ENCODE measurements at places on chromosomes 1 and 21. TPM values are rescaled to one million over a fixed set of nuclear protein-coding genes. Genes with fewer than 3 reads are reported as not detected.

Gene LEFTY1
- not detected for total RNA-seq

Gene TMEM269
- total RNA-seq, result under 0.01 TPM

Gene OR2G6
- total RNA-seq, result not detected

Gene PAQR6
- total RNA-seq, result 1.3 TPM

Gene EDN2
- 13.3 TPM for total RNA-seq

Gene AADACL3
- total RNA-seq, result not detected

Gene GJA9
- total RNA-seq, result 0.26 TPM

Gene CHML
- total RNA-seq, result 12.9 TPM

Gene CHRM3
- total RNA-seq, result 1.0 TPM

Gene DNMT3L
- total RNA-seq, result not detected

Gene MPC2
- total RNA-seq, result 23.6 TPM

Gene RGS7
- not detected for total RNA-seq

- DNase-seq, result no peak
Observed at GRCh38 chr1:205046870-205047269, 3.9 kb downstream of the CNTN2 start.

DNA sequence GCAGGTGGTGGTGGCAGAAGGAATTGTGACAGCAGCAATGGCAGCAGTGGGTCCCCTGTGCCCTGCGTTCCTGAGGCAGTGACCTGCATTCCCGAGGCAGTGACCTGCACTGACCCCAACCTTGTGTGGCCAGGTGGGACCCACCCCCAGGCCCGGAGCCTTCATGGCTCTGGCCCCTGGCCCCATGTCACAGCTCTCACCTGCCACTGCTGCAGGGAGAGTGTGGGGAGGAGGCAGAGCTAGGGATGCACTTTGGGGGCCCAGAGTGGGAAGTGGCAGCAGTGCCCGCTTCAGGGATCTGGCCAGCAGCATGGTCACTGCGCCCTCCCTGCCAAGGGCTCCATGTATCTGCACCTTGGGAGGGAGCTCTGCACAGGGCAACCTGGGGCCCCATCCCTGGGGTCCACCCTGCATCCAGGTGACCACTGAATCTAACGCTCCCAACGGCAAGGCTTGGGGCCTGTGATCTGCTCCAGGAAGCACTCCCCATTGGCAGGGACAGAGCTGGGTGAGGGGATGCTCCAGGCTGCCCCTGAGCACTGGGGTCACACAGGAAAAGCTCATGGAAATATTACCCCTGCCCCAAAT is 618.6 kb downstream of the RWDD3 start:
- no peak for DNase-seq

- DNase-seq, result no peak
Observed at GRCh38 chr1:232329103-232329813, 300.7 kb downstream of the SIPA1L2 start.

DNA sequence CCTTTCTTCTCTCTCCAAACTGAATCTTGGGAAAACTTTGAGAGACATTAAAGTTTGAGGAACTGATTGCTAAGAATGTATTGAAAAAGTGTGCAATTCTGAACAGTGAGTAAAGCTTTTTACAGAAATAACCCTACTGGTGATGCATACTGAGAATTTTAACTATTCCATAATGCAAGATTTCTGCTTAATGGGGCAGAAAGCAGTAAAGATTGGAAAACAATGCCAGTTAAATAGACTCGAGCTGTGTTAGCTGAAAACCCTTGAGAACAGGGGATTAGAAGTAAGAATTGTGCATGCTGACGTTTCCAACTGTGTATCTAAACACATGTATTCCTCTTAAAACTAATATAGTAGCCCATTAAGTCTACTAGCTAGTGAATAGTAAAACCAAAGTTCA is 1500.2 kb upstream of the PRMT6 start:
- no peak for DNase-seq

- DNase-seq, result no peak
Observed at GRCh38 chr1:37734629-37735591, 30.0 kb downstream of the EPHA10 start.

GRCh38 chr1:93595743-93596142 is 85.9 kb downstream of the BCAR3 start:
- DNase-seq, result no peak

DNA sequence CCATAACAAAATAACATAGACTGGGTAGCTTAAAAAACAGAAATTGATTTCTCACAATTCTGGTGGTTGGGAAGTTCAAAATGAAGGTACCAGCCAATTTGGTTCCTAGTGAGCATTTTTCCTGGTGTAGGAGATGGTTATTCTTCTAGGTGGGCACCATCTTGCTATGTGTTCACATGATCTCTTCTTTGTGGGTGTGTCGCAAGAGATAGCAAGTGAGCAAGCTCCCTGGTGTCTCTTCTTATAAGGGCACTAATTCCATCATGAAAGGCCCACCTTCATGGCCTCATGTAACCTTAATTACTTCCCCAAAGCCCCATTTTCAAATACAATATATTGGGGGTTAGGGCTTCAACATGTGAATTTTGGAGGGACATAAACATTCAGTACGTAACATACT is 38.8 kb upstream of the ATP5PO start:
- DNase-seq, result no peak

DNA sequence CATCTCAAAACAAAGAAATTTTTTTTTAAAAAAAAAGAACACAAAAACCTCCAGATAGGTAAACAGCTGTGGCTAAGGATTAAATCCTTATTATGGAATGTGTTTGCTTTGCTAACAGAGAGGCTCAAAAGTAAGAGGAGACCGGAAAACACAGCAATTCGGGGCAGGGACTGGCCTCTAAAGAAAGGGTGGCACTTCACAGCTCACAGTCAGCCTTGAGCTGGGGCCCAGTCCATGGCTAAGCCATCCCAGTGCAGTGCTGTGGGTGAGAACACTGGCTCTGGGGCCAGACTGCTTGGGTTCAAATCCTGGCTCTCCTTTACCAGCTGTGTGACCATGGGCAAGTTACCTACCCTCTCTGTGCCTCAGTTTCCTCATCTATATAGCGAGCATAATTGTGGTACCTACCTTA is 28.2 kb downstream of the KIF17 start:
- DNase-seq, result no peak

GRCh38 chr1:99227056-99227897 is 37.0 kb upstream of the PLPPR4 start:
- DNase-seq, result no peak

- DNase-seq, result peak; percentile 61
Observed at GRCh38 chr1:206705191-206705590, 20.5 kb downstream of the MAPKAPK2 start.

Measured in bronchial epithelial cell (primary cell).